ENCODE measurements at places on chromosomes 2 and 18. TPM values are rescaled to one million over a fixed set of nuclear protein-coding genes. Genes with fewer than 3 reads are reported as not detected.

The PMAIP1 gene
- not detected for total RNA-seq

GRCh38 chr2:103942199-103942598 is 911.7 kb upstream of the POU3F3 start:
- no peak for ATAC-seq

DNA sequence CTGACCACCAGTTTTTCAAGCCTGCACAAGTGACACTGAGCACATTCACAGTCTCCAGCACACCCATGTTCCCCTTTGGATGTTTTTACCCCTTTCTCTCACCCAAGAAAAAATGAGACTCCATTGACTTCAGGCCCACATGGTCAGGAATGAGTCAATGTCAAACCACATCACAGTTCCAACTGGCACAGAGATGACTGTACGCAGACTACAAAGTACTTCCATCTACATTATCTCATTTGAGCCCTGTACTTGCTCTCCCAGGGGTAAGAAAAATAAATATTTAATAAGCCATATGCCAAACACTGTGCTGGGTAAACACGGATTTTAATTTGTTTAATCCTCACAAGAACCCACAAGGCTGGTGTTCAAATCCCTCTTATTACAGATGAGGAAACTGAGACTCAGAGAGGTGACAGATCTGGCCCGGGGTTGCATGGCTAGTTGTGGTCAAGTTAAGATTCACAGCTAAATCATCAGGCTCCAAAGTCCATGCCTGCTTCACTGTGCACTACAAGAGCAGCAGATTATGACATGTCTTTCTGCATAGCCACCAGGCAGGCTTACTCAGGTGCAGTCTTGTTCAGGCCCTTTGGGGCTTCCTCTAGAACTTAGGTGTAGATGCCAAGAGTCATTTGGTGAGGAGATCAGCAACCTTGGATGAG is 106.1 kb downstream of the TXNL1 start:
- ATAC-seq: no peak

DNA sequence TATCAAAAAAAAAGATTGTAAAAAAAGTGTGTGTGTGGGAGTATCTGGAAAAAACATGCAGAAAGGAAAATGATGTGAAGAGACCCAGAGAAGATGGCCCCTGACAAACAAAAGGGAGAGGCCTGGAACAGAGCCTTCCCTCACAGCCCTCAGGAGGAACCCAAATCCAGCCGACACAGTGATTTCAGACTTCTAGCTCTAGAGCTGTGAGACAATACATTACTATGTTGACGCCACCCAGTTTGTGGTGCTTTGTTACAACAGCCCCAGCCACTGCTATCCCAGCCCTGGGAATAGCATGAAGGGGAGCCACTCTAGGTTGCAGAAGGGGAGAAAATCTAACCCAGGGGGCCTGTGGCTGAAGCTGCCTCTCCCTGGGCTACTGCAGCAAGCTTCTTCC is 59.0 kb upstream of the ZBTB7C start:
- ATAC-seq: peak; percentile 26

GRCh38 chr2:235555371-235555770 is 61.5 kb downstream of the AGAP1 start:
- ATAC-seq: no peak

DNA sequence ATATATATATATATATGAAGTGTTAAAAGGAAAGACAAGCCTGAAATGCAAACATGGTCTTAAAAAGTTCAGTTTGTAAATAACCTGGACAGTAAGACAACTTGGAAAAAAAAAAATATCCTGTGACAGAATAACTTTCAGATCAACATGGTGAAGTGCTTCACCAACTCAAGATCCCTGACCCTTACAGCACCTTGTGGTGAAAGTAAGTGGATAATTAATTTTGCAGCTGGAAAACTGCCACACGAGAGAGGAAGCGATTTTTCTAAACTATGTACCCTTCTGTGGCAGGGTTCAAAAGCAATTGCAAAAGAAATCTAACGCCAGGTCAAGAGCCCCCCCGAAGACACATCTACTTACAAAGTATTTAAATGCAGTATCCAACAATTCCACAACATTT is 95.8 kb downstream of the PAX3 start:
- ATAC-seq: no peak
